Stimulated activated CD4-positive, alpha-beta T cell treated with anti-CD3 and anti-CD28 coated beads, TNF-alpha, amount 100 ng/mL, for 24 hours (primary cell): ENCODE measurements at places on chromosomes 12 and 14.

GRCh38 chr12:107560165-107560898, 125.3 kb upstream of the PWP1 start:
- no peak for DNase-seq

- no peak for DNase-seq
Measured at GRCh38 chr14:61480704-61481285, 159.4 kb downstream of the PRKCH start.

DNA sequence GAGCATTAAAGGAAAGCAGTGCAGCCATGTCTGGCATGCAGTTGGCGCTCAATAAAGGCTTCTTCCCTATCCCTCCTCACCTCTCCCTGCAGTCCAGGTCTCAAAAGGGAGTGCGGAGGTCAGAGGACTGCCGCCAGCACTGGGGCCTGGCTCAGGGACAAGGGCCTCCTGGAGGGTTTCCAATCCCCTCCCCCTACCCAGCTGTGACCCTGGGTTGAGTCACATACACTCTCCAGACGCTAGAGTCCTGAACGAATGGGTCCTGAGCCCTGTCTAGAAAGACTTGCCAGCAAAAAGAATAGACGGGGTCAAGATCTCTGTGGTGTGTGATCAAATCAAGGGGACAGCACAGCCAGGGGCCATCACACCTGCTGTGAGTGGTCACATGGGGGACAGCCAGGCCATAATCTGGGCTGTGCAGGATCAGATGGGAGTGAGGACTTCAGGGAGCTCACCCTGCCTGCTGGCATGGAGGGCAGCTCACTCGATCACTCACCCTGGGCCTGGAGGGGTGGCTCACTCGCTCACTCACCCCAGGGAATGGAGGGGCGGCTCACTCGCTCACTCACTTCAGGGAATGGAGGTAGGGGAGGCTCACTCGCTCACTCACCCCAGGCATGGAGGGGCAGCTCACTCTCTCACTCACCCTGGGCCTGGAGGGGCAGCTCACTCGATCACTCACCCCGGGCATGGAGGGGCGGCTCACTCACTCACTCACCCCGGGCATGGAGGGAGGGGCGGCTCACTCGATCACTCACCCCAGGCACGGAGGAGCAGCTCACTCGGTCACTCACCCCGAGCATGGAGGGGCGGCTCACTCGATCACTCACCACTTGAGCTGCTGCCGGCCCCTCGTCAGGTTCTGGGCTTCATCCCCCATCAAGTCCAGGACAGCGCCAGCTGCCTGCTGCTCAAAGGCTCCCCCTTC, 12.8 kb downstream of the CFAP73 start:
- DNase-seq: no peak

GRCh38 chr14:93970965-93971634, 5.3 kb downstream of the ASB2 start:
- no peak for DNase-seq

DNA sequence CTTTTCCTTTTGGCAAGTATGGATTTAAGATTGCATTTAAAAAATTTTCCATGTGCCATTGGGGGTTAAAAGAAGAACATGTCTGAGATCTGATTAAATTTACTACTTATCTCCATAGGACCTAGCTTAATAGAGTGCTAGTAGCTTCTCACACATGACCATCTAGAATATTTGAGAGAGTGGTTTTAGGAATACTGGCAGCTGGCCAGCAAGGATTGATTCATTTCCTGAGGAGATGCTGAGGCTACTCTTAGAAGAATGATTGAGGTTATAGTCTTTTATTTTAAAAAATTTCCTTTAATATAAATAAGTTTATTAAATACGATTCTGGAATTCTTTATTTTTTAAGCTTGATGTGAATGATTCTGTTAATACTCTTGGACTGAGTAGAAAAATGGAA, 56.2 kb downstream of the MIPOL1 start:
- no peak for DNase-seq

DNA sequence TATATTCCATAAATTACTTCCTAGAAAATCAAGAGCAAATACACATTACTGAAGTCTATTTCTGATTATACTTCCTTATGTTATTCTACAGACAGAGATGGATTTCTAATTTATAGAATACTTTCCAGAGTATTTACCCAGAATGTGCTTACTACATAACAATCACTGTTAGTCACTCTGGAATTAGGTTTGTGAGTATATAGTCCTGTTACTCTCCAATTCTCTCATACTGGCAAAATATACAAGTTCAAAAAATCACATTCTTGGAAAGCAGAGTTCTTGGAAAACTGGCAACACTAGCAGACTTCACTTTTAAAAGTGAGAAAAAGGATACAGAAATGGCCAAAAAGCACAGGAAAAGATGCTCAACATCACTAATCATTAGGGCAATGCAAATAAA, 7.3 kb downstream of the PPP2R5E start:
- no peak for DNase-seq

GRCh38 chr12:97568336-97569180, 106.0 kb downstream of the RMST start:
- DNase-seq: no peak

DNA sequence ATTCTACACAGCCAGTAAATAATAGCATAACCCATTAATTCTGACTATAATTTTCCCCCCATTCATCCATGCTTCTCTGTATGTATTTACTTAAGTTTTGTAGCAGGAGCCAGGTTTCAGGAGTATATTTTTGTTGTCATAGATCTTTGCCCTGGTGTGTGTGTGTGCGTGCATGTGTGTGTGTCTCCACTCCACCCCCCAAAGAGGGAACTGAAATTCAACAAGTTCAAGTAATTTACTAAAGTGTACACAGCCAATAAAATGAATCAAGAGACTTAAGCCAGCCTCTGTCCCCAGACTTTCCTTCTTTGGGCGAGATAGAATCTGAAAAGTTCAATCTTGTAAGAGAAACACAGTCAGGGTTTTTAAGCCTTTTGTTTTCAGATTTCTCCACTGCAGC, 792.0 kb downstream of the MED13L start:
- DNase-seq: no peak
